LHCN-M2 (cell line): ENCODE measurements at places on chromosomes 13 and 19. TPM values are rescaled to one million over a fixed set of nuclear protein-coding genes. Genes with fewer than 3 reads are reported as not detected.

DNA sequence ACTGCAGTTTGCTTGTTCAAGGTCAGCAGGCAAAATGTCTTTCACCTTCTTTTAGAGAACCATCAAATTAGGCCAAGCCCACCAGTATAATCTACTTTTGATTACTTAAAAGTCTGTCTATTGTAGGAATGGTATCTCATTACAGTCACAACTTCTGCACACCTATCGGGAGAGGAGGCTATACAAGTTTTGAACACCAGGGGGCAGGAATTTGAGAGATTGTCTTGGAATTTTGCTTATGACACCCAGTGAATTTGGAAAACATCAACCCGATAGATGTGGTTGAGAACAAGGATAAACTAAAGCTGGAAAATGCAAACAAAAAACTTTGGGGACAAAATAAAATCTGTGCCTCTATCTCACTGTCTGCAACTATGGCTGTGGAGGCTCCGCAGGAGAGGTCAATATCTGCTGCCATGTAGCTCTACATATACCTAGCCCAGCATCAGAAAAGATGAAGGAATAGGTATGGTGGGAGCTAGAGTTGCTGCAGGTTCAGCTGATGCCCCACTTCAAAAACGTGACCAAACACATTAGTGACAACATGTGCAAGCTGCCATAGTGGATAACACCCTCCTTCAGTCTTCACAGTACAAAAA, 1299.2 kb upstream of the SPRY2 start:
- no peak for DNase-seq

ADGRE3 gene
- total RNA-seq = not detected in 2 replicates

DNA sequence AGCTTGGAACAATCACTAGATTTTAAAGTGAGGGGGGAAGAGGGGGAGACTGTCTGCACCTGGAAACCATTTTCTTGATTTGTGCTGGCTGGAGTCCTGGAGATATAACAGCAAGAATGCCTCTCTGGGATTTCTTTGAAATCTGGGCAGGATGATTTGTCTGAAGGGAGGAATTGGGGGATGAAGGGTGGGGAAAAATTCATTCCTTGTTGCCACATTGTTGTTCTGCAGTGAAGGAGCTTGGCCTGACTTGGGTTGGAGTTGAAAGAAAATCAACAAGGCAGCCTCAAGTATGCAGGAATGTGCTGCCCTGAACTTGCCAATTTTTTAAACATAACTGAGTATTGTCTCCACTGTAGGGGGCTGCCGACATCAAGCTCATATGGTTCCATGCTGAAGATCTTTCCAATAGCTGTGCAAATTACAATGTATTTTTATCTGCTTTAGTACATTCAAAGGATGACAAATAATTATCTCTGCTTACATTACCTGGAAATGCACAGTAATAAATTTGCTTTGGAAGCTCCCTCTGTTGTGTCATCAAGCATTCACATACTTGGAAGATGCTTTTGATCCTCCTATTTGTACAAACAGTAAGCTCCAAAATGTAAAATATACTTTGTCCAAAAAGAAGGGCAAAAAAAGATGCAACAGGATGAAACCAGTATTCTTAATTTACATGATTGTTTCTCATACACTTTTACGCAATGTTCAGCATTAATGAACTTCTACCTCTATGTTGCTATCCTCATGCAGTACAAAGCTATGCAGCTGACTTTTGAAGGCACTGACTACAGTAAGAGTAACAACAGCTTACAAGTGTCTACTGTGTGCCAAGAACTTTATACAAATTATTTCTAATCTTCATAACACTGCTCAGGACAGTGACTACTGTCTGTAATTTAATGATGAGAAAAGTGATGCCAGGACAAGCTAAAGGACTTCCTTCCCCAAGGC, 627.9 kb upstream of the KLF12 start:
- no peak for DNase-seq

- DNase-seq = no peak
Measured at GRCh38 chr13:113053376-113053775, 52.2 kb upstream of the F7 start.

DNA sequence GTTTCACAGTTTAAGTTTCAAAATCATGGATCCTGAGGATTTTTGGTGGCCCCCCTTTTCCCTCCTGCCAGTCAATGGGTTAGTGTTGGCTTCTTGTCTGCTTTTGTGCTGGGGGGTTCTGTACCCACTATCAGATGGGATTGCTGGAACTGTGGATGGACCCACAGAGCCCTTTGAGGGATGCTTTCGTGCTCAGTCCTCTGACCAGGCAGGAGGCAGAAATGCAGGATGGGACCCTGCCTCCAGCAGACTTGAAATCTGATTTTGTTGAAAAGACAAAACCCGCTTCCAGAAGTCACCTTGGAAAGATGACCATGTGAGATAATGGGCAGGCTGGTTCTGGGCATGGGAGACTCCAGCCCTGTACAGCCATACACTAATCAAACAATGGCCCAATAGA, 408.9 kb downstream of the ZNF536 start:
- no peak for DNase-seq

DNA sequence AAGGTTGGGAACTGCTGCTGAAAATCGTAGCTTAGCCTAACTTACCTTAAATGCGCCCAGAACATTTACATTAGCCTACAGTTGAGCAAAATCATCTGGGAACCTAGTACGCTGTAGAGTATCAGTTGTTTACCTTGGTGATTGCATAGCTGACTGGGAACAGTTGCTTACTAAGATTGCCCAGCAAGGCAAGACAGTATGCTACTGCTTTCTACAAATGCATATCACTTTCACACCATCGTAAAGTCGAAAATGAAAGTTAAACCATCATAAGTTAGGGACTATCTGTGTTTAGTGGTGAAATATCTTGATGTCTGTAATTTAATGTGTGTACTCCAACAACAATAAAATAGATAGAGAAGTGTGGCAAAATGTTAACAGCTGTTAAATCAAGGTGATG, 1670.6 kb upstream of the PCDH20 start:
- DNase-seq = no peak

DNA sequence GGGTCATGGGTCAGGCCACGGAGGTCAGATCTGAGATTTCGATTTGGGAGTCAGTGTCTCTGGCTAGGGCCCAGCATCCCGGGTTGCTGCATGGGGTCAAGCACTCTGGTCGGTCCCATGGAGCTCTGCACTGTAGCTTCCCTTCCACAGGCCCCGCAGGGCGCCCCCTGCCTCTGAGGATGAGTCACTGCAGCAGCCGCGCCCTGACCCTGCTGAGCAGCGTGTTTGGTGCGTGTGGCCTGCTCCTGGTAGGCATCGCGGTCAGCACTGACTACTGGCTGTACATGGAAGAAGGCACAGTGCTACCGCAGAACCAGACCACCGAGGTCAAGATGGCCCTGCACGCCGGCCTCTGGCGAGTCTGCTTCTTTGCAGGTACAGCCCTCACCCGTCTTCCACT, 3.6 kb downstream of the CACNG7 start:
- DNase-seq = no peak

DNA sequence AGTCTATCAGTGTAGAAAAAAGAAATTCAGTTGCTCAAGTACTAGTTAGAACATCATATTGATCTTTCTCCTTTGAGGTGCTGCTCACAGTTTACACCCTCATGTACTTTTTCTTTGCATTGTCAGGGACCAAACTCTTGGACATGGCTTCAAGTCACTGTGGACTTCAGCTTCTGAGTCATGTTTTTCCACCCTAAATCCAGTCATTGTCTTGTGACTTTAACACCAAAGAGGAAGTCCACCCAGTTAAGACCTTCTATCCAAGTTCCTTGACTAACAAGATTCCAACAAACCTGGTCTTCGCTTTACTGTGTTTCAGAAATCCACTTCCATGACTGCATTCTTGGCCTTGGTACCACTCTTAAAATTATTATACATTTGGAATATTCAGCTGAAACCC, 206.7 kb upstream of the ARGLU1 start:
- no peak for DNase-seq

- no peak for DNase-seq
Measured at GRCh38 chr19:29545866-29546582, 20.2 kb downstream of the VSTM2B start.

- no peak for DNase-seq
Measured at GRCh38 chr19:10422846-10423245, 2.5 kb downstream of the PDE4A start.

GRCh38 chr19:5993648-5994358, 15.9 kb upstream of the RANBP3 start:
- no peak for DNase-seq

DNA sequence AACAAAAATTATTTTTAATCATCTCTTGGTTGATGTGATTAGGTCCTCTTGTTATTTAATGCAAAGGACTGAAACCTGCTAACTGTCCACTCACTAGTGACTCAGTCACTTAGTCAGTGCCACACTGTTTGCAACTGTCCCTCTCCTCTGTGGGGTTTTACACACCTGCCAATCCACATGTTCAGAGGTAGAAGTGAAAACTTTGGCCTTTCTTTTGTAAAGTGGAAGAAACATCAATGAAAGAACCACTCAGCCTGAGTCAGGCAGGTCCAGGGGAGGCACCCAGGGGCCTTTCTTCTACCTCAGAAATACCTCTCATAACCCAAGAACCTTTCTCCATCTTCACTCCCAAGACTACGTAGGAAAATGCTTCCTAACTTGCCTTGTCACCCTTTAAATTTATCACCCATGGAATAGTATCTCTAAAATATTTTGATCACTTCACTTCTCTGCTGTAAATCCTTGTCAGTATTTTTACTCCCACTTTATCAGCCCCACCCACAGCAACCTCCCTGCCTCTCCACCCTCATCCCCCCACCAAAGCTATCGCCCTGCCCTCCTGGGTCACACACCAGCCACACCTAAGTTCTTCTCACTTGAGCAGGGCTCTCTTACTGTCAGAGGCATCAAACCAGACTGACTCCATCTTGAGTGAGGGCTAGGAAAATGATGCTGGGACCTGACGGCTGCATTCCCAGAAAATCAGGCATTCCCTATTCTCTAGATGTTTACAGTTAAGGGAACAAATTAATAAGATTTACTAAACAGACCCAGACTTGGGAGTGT, 29.6 kb upstream of the EEF1AKMT1 start:
- no peak for DNase-seq

NMRK2 gene
- not detected in 2 replicates for total RNA-seq

DNA sequence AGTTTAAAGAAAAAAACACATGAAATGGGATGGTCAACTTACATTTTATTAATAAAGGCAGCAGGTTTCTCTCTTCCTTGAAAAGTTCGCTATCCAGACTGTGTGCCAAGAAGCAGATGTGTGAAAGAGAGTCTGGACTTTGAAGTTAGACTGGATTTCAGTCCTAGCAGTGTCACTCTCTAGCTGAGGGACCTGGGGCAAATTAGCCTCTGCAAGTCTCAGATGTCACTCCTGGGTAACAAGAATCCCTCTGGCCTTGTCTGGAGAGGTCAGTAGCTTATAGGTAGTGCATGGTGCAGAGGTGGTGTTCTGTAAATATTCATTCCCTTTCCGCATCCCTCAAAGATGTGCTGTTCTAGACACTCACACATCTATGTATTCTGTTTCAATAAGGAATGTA, 187.6 kb upstream of the RNF113B start:
- no peak for DNase-seq

DNA sequence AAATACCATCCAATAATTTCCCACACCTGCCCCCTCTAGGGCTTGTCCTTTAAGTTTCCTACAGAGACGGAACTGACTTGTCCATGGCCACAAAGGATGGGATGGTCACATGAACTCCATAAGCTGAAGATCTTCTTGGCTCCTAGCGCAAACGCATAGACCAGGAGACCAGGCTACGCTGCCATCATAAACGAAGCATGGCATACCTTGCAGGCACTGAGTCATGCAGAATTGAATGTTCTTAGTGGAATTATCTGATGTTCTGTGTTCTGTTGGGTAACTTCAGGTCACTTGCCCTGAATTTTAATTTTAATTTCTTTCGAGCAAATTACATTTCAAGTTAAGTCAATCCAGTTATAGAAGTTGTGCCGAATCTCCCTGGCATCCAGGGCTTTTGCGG, 96.4 kb upstream of the STARD13 start:
- no peak for DNase-seq

IL11 gene
- total RNA-seq = 1.7 and 2.1 TPM in 2 replicates

GRCh38 chr13:42875475-42876269, 94.3 kb downstream of the FAM216B start:
- DNase-seq = no peak

DNA sequence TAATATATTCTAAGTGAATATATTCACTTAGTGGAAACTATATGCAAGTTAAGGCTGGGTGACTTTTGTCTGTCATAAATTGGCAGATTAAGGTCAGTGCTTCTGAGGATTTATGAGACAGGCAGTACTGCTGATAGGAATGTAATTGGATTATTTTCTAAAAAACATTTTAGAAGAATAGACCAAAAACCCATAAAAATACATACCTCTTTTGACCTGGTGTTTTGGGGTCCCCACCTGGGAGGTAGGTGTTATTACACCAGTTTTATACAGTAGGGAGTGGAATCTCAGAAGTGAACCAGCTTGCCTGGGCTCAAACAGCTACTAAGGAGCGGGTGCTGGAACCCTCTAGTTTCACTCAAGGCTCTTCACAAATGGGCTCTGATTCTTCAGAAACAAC, 25.3 kb downstream of the COG3 start:
- peak; percentile 35 for DNase-seq

DNA sequence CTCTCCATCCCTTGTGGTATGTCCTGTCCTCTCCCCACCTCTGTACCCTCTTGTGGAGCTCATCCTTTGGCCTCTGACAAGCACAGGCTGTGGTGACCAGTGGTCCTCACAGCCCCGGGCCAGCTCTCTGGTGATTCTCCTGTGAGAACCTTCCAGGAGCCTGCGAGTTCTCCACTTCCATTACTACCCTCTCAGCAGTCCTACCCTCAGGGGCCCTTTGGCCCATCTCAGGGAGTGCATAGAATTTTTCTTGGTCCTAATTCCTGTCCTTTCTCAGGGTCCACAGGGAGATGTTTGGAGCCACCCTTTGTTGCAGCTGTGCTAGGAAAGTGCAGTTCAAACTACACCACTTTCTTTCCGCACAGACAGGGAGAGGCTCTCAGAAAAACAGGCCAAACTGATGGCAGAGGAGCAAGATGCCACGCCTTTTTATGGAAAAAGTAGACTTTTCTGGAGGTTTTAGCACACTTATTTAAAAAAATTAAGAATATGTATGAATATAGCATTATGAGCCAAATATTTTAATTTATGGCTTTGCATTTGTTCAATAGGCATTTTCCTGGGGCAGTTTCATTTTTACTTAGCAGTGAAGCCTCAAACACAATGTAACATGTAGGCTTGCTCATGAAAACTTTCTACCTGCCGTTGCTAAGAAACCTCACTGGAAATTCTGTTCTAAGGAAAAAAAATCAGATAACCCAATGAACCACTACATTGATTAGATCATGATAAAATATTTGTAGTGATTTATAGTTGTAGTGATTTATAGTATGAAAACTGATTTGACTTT, 92.0 kb downstream of the GPR12 start:
- DNase-seq = no peak

DNA sequence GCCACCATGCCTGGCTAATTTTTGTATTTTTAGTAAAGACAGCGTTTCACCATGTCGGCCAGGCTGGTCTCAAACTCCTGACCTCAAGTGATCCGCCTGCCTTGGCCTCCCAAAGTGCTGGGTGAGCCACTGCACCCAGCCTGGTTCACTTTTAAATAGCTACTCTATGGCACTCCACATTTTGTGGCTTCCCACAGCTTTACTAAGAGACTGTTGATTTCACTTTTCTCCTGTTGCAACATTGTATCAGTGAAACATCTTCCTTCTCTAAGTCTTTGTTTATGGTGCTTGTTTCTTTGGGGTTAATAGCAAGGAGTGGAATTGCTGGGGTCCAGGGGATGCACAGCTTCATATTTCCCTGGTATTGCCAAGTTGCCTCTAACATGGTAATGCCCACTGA, 12.3 kb downstream of the TMEM38A start:
- DNase-seq = no peak
